ENCODE measurements at places on chromosomes 12 and 14.

DNA sequence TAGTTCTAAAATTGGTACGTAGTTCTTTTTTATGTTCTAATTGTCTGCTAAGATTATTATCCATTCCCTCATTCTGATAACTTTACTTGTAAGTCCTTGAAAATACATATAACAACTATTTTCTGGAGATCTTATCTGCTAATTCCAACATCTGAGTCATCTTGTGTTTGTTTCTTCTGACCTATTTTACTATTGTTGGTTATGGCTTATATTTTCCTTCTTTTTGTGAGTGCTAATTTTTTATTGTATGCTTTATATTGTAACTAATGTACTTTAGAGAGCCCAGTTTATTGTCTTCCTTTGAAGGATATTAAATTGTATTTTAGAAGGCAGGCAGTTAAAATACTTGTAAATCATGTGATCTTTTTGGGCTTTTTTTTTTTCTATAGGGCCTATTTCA lies 149.3 kb upstream of the LRFN5 start:
- no peak for DNase-seq

- no peak for DNase-seq
Observed at GRCh38 chr12:57736741-57737466, 1.6 kb downstream of the AGAP2 start.

- DNase-seq, result no peak
Observed at GRCh38 chr12:19222558-19222957, 93.0 kb downstream of the PLEKHA5 start.

- peak; percentile 20 for DNase-seq
Observed at GRCh38 chr14:87934185-87934584, 58.8 kb downstream of the GALC start.

- DNase-seq, result no peak
Observed at GRCh38 chr14:61281186-61281947, at the start of gene TMEM30B. Gene TMEM30B, minus strand, starts transcription at chr14:61281338. Its CDS starts 191 bp downstream, at chr14:61281147.

- peak; percentile 41 for DNase-seq
Observed at GRCh38 chr12:55983232-55983842, 9.5 kb downstream of the RAB5B start.

GRCh38 chr12:130709151-130709970 lies 6.7 kb downstream of the RIMBP2 start:
- DNase-seq, result no peak

DNA sequence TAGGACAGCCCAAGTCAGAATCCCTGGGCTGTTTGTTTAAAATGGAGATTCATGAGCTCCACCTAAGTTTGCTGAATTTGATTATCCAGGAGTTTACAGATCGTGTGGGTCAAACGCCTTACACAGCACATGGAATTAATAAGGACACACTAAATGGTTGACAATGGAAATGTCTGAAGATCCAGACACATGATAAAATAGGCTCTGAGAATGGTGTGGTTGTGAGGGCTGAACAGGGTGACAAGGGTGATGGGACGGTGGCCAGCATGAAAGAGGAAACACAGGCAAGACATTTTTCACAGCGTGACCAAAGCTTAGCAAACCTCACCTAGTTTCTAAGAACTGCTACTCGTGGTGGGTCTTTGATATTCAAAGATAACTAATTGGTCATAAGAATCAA lies 12.5 kb downstream of the VWF start:
- DNase-seq, result no peak

DNA sequence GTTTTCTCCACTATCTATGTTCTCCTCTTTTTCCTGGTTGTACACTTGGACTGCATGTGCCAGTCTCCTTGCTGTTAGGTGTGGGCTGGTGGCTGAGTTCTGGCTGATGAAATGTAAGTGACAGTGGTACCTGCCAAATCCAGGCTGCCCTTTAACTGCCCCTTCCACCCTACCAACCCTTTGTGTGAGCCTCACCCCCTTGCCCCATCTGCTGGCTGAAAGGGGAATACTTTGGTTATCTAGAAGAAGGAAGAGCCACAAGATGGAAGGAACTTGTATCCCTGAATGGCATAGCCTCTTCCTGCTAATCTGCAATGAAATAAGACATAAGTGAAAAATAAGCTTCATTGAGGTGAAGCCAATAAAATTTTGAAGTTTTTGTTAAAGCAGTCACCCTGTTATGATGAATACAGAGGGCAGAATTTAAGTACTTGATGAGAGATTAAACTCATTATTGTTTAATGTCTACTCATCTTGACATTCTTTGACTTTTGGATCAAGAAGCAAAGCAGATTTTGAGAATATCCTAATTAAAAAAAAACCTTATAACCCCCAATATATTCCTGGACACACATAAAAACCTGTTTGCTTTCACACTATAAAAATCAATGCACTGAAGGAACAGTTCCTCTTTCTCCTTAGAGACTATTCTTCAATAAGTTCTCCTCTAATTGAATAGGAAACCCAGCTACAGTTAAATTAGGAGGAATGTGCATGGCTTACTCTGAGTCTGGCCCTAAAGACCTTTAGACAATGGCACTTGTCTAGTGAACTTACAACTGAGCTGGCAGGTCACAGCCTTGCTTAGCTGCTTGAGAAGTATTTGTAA lies 262.6 kb upstream of the BTG1 start:
- DNase-seq, result peak; percentile 43

DNA sequence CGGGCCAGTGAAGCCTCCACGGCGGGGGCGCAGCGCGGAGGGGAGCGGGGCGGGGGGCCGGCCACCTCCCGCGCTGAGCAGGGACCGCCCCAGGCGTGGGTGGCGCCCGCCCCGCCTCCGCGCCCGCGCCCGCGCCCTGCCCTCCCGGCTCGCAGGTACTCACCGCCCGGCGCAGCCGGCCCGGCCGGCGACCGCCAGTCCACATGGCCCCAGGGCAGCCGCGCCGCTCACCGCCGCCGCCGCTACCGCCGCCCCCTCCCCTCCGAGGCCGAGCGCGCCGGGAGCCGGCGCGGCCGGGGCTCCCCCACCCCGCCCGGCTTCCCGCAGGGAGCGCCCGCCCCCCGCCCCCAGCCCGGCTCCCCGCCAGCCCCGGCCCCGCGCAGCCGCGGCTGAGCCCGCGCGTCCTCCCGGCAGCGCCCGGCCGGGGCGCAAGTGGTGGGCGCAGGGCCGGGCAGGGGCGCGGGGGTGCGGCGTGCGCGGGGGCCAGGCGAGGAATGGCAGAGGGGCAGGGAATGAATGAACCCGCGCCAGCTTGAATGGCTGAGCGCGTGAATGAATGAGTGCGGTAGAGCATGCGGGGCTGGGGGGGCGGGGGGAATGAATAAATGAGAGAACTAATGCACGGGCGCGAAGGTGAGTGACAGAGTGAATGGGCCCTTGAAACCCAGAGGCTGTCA lies at the start of gene BEGAIN:
Gene BEGAIN, minus strand, starts transcription at position 332 of the 677 bp plus-strand sequence. Its CDS starts 127 bp downstream, at position 205.
- no peak for DNase-seq

GRCh38 chr12:64722835-64723234 lies 36.4 kb downstream of the GNS start:
- no peak for DNase-seq

Data from Kasumi-1 (cell line).